Tibial nerve (tissue), 4 donors: ENCODE measurements at places on chromosomes 4 and X.

DNA sequence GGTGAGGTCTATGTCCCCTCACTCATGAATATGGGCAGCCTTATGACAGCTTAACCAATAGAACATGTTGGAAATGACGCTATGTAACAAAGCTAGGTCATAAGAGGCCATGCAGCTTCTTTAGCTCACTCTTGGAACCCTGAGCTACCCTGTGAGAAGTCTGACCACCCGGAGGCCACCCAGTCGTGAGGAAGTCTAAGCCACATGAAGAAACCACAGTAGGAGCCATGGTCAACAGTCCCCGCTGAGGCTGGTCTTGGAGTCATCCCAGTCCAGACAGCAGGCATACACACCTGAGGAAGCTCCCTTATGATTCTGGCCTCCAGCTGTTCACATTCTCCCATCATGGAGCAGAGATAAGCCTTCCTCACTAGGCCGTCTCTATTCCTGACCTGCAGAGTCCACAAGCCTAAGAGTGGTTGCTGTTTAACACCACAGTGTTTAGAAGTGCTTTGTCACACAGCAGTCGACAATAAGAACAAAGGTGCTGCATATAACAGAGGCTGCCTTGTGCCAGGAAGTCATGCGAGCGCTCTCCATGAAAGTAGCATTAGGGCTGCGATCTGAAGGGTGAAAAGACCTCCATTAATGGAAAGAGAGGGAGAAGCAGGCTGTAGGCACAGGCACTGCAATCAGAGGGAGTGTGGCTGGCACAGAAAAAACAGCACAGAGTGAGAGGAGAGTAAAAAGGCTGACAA, 38.2 kb downstream of the TSPAN5 start:
- no peak for DNase-seq

DNA sequence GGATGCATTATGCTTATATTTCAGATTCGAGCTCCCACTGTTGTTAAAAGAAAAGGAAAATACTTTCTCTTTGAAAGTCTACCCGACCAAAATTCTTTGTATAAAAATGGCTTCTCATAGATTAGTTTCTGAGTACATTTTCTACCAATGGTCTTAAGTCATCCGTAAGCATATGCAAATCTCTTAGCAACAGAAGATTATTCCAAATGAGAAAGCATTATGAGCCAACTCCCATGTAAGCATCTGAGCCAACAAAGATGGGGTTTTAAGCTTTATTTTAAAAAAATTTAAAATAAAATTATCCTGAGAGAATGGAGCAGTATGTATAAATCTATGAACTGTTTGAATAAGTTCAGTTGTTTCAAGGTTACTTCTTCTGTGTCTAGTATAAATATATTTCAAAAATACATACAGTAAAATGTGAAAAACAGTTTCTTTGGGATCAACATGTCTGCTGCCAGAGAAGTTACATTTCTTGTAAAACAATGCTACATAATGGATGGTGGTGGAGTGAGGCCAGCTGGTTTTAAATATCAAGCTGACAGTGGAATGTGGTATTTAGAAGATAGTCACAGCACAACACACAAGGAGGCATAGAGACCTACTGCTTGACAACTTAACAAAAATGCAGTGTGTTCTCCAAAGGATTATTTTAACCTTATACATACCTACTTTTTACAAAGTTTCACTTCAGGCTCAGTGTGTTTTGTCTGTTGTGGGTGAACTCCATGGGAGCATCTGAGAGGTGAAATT, 199.5 kb upstream of the DIPK2B start:
- no peak for DNase-seq

DNA sequence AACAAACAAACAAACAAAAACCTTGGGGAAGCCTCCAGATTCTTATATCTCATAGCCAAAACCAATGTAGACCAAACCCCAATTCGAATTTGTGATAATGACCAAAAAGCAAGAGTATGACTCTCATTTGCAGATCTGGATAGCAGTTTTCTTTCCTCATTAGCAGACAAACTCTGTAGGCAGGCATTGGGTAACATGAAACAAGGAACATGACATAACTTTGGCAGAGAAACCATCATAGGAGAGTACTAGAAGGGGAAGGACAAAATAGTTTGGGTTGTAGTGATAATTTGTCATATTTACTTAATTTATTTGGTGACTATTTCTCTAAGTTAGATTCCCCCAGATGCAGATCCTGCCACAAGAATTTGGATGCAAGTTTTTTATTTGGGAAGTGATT, 187.8 kb downstream of the MID1IP1 start:
- DNase-seq: no peak

DNA sequence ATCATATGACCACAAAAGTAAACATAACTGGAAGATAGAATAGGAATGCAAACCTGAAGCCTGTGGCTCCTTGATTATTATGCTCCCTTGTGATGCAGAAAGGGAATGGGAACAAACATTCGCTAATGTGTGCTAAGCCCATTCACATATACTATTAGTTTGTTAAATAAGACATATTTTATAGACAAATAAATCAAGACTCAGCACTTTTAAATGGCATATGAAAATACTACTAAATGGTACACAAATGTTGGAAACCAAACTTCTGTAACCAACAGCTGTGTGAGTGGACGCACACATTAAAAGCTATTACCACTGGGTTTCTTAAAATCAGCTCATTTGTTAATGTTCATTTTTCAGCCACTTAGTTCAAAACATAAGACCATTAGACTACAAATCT, 96.0 kb downstream of the CBR4 start:
- DNase-seq: no peak

DNA sequence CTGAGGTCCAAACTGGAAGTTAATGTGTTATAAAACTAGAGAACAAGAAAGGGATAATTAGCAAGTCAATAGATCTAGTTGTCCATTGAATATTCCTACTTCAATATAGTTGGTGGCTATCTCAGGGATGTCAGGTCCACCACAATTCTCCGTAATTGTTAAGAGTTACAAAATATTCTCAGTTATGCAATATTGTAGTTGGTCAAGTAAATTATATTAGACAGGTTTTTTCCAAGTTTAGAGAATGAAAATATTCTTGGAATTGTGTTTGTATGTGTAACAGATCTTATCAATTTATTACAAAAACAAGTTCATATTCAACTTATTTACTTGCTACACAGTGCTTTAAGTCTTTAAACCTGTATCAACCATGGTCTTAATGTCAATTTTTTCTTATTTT, 547.4 kb downstream of the SPRY1 start:
- DNase-seq: no peak

GRCh38 chrX:14873676-14874049, 442 bp downstream of the MOSPD2 start:
- DNase-seq: no peak

GRCh38 chrX:152640034-152640818, 2.5 kb downstream of the GABRQ start:
- DNase-seq: no peak

- DNase-seq: no peak
Observed at GRCh38 chr4:27048429-27049238, 188.0 kb downstream of the STIM2 start.

DNA sequence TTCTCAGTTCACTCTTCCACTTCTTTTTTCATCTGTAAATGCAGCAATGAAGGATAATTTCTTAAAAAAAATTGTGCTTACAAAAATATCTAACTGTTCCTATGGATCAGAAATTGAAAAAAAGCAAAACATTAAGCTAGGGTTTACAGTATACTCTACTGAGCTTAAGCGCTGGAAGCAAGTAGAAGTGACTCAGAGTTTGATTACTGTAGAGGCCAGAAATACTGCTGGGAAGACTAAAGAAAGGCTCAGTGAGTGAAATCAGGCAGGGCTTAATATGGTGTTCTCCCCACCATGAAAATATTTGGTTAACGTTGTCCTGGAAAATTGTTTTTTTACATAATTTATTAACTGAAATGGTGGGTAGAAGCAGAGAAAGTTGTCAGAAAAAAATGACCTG, 1061.8 kb upstream of the GRIA3 start:
- DNase-seq: no peak

GRCh38 chr4:40114206-40114605, 57.6 kb downstream of the N4BP2 start:
- DNase-seq: no peak

DNA sequence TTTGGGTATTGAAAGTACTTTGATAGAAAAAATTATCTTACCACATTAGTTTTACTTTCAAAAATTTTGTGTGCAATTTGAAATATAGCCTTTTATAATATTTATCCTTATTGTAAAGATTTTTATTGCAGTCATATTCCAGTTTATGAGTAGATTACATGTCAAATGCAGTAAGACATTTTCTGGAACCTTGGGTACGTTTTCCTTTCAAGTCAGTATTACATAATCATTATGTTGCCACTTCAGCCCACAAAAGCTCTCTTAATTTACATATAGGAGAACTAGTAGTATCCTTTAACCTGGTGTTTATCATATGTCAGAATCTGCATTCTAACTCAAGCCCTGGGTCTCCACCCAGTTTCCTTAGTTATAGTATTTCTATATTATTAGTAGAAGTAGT, 98.5 kb downstream of the CENPC start:
- no peak for DNase-seq

DNA sequence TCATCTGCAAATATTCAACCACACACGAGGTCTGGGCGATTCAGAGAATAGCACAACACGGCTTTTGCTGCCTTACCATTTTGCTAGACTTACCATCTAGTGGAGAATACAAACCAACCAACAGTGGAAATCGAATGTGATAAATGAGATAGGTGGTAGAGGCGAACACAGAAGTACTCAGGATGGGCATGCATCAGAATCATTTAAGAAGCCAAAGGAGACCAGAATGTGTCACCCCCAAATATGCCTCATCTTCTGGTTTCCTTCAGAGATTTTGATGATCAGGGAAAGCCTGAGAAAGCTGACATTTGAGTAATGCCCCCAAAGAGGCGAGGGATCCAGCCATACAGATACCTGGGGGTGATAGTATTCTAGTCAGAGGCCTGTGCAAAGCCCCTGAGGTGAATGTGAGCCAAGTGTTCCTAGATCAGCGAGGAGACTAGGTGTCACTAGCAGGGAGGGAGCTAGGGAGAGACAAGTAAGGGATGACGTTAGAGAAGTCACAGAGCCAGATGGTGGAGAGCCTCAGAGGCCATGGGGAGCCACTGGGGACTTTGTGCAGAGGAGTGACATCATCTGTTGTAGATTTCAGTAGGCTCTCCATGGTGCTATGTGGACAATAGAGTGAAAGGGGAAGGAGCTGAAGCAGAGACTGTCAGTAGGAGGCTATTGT, 1.7 kb downstream of the MTMR1 start:
- no peak for DNase-seq

DNA sequence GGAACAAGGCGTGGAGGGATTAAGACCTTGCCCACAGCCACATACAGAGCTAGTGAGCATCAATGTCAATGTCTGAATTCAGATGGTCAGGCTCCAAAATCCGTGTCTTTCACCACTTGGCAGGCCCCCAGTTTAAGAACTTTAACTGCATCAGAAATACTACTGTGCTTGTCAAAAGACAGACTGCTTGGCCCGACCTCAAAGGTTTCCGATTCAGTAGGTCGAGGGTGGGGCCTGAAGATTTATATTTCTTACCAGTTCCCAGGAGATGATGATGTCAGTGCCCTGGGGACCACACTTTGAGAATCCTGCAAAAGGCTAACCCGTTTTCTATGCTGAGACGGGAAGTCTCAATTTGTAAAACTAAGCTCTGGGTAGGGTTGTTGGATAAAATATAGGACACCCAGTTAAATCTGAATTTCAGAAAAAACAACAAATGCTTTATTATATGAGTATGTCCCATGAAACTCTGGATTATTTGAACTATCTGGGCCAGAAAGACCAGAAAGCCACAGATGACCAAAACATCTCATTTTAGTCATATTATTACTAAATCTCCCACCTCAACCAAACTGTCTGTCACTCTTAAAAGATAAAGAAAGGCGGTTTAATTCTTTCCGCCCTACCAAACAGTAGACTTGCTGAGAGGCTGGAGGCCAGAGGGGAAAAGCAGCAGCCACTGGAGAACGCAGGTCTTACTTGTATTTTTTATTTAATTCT, 42.7 kb downstream of the GATB start:
- DNase-seq: no peak

DNA sequence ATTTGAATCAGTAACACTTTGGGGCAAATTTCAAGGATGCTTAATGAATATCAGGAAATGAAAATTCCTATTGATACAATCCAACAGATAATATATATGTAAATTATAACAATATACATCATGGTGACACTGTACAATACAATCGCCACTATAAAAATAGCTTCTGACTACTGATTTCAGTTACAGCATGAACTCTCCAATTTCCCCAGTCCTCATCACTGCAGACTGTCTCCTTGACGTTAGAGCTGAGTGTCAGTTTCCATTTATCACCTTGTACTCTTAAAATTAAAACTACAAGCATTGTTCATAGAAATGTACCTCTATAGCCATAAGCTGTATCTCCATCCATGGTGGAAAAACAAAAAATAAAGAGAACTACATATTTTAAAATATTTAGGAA, 23.4 kb downstream of the TBC1D9 start:
- DNase-seq: no peak

DNA sequence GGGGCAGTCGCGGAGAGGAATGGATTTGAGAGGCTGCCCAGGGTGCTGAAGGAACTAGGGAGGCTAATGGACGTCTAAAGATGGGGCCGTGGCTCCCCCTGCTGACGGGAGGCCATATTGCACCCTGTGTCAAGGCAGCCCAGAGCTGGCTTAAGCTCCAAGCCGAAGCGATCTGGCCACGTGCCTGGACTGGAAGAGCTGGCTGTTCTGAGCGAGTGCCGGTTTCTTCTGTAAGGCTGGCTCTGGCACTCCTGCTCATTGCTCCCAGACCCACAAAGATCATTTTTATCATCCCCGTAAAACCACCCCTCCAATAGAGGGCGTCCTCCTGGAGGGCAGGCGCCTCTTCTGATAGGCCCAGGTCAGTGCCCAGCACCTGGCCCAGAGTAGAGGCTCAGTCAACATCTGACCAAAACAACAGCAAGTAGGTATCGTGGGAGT, 5.6 kb downstream of the PNCK start:
- DNase-seq: peak; percentile 86

DNA sequence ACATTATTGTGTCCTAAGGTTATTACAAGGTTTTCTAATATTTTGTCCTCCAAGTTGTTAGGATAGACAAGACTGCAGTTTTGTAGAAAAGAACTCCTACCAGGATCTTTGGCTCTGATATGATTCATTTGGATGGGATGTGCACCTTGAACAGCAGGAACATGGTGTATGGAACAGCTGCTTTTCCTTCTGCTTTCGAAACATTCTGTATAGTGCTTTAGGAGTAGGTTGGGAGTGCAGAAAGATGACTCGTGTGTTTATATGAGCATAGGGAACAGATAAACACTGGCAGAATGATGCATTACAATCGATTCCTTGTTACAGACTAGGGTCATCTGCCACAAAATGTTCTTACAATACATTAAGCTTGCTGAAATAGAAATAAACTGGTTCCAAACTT, 790.1 kb downstream of the DMD start:
- DNase-seq: no peak
